ENCODE measurements at places on chromosomes 1 and 21.
A peak's percentile ranks its signal among the peaks of the same experiment; 100 is the strongest.

GRCh38 chr1:86434059-86434458, 10.1 kb downstream of the CLCA2 start:
- no peak for DNase-seq

DNA sequence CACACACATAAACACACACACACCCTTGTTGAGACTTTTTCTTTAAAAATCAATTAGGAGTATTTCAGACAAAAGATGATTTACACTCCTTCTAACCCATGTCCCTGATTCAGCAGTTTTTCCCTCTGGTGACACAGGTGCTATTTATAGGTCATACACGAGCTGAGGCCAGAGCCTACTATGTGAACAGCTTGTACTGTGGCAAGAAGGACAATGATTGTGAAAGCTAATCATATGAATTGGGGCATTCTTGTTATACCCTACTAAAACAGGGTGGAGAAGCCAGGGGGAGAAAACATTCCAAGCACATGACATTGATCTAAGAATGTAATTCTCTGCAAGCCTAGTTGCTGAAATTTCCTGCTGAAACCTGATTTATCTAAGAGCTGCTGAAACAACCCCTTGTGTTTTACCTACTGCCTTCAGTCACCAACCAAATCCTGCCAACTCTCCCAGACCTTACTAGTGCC, 60.3 kb downstream of the XCL1 start:
- DNase-seq: peak; percentile 51

DNA sequence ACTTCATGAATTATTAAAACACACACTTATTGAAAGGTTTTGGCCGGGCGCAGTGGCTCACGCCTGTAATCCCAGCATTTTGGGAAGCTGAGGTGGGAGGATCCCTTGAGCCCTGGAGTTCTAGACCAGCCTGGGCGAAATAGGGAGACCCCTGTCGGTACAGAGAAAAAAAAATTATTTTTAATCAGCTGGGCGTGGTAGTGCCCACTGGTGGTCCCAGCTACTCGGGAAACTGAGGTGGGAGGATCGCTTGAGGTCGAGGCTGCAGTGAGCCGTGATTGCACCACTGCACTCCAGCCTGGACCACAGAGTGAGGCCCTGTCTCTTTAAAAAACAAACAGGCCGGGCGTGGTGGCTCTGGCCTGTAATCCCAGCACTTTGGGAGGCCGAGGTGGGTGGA, 1.7 kb downstream of the GABPB2 start:
- DNase-seq: no peak

DNA sequence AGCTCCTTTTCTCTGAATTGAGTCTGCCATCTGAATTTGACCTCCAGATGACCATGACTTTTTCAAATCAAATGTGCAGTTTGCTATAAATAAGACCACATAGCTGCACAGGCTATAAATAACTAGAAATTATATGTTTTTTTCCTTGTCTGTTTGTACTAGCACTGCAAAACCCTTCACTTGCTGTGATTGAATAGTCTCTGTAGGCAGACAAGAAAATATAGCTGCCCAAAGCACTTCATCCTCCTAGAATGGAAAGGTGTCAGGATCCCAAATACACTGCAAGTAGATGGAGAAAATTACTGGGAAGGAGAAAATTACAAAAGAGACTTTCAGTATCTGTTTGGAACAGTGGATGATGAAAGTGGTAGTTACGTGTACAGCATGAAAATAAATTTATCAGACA, 175.8 kb downstream of the APP start:
- no peak for DNase-seq

DNA sequence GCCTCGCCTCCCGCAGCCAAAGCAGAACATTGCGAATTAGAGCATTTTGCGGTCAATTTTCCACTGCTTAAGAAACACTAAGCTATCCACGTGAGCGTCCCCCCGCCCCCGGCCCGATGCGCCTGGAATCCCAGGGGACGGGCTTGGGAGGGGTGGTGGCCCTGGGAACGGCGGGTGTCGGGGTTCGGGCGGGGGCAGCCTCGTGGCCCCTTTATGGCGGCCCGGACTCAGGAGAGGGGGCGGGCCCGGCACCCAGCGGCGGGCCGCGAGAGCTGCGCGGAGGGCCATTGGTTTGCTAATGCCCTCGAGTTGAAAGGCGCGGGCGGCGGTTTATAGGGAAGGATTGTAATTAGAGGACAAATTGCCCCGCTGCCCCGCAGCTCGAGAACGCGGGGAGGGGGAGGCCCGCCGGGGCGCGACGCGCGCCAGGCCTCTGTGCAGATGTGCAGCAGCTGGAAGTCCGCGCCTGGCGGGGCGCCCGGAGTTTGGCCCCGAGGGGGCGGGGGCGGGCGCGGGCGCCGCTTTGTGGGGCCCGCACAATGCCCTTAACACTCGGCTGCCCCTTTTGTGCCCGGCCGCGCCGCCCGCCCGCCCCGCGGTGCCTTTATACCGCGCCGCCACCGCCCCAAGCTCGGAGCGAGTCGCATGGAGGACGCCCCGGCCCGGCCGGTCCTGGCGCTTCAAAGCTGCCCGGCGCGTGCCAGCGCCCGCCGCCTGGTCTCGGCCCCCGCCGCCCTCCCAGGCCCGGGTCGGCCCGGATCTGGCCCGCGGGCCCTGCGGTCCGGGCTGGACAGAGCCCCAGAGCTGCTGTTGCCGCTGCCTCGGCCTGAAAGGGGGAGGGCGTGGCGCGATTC, 1.9 kb upstream of the HES3 start:
- DNase-seq: no peak

DNA sequence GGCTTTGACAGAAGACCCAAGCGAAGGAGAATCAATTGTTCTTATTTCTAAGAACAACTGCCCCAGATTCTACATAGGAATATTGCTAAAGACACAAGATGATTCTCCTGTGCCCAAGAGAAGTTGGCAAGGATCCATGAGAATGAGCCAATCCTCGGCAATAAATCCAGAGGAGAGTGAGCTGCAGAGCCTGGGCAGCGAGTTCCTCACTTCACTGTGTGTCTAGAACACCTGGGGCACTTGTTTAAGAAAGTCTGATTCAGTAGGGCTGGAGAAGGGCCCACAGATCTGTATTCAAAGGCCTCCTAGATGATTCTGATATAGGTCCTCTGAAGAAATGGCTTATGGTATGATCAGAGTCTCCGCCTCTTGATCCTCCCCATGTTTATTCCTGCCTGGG, 31.8 kb downstream of the GADD45A start:
- DNase-seq: no peak

- DNase-seq: no peak
Measured at GRCh38 chr1:231460614-231461013, 38.5 kb upstream of the EGLN1 start.

DNA sequence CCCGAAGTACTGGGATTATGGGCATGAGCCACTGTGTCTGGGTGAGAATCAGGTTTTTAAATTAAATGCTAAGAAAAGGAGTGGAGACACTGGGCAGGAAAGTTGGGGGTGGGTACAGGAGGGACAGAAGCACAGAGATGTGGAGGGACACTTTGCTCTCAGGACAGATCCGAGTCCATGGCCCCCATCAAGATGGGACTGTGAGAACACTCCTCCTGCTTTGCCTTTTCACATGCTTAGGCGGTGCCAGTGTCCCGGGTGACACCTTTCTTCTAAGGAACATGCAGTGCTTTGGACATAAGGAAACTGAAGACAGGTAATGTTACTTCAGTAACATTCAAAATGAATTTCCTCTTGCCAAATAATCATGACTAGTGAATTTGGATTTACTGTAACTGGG, 16.7 kb downstream of the SLC25A33 start:
- no peak for DNase-seq

DNA sequence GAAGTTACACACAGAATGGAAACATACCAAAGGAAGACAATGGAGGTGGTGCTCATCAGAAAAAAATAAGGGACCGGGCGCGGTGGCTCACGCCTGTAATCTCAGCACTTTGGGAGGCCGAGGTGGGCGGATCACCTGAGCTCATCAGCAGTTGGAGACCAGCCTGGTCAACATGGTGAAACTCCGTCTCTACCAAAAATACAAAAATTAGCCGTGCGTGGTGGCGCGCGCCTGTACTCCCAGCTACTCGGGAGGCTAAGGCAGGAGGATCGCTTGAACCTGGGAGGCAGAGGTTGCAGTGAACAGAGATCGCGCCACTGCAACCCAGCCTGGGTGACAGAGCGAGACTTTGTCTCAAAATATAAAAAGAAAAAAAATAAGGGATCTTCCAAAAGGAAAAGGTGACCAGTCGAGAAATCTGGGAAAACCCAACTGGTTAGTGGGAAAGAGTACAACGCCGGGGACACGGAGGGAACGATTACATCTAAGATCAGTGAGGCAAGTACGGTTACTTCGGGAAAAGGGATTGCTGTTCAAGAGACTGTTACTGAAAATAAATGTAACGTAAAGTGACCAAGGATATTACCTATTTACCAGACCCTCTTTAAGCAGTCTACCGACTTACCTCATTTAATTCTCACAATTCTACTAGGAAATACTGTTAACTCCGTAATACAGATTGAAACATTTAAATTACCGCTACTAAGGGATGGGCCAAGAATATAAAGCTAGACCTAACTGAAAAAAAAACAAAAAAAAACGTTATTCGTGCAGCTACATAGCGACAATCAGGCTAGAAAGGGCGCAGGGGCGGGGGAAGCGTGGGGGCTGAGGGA, 822 bp downstream of the CCT3 start:
- no peak for DNase-seq

DNA sequence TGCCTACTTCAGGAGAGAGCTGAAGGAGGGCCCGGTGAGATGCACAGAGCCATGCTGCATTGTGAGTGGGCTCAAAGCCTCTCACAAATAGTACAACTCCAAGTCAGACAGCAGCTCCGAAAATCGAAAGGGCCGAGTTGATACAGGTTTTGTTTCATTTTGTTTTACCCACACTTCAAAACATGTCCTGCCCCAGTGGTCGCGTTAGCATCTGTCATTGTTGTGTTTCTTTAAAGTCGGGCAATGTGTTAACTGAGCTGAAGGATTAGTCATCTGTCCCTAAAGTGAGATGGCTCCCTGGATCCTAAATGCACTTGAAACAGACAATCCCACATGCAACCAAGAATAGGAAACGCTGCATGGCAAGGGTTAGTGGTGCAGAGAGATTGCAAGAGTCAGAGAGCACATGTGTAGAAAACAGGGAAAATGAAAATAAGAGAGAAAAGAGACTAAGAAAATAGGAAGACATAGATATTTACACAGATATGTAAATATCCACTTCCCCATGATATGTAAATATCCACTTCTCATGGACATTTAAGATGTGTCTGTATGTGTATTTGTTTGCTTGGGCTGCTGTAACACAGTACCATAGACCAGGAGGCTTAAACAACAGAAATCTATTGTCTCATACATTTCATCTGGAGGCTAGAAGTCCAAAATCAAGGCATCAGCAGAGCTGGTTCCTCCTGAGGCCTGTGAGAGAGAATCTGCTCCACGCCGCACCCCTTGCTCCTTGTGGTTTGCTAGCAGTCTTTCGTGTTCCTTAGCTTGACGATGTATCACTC, 131.4 kb upstream of the RAB4A start:
- no peak for DNase-seq

DNA sequence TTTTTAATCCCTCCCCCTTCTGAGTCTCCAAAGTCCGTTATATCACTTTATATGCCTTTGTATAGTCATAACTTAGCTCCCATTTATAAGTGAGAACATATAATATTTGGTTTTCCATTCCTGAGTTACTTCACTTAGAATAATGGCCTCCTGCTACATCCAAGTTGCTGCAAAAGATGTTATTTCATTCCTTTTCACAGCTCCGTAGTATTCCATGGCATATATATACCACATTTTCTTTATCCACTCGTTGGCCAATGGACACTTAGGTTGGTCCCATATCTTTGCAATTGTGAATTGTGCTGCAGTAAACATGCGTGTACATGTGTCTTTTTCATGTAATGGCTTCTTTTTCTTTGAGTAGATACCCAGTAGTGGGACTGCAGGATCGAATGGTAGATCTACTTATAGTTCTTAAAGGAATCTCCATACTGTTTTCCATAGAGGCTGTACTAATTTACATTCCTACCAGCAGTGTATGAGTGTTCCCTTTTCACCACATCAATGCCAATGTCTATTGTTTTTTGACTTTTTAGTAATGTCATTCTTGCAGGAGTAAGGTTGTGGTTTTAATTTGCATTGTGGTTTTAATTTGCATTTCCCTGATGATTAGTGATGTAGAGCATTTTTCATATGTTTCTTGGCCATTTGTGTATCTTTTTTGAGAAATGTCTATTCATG, 12.3 kb downstream of the MAN1C1 start:
- no peak for DNase-seq

Data from left lobe of liver (tissue), 2 donors.